ENCODE measurements at places on chromosomes 4 and X. TPM values are rescaled to one million over a fixed set of nuclear protein-coding genes. Genes with fewer than 3 reads are reported as not detected.

The SPP1 gene
- polyA plus RNA-seq, result 1.4 TPM

The CSAG3 gene
- not detected for polyA plus RNA-seq

The SPIN4 gene
- polyA plus RNA-seq, result 4.4 TPM

The NPNT gene
- 0.46 TPM for polyA plus RNA-seq

The USP17L27 gene
- polyA plus RNA-seq, result not detected

The IBSP gene
- not detected for polyA plus RNA-seq

The CLGN gene
- polyA plus RNA-seq, result not detected

The ARHGAP36 gene
- not detected for polyA plus RNA-seq

The NSG1 gene
- 68.6 TPM for polyA plus RNA-seq

The ZDHHC15 gene
- not detected for polyA plus RNA-seq

The SHOX gene
- polyA plus RNA-seq, result not detected

The ADGRA3 gene
- polyA plus RNA-seq, result 35.1 TPM

The DIPK2B gene
- polyA plus RNA-seq, result not detected

The PRIMPOL gene
- polyA plus RNA-seq, result 9.1 TPM

The ADRA2C gene
- 0.33 TPM for polyA plus RNA-seq

The TMSB15B gene
- polyA plus RNA-seq, result 6.1 TPM

The MAML3 gene
- polyA plus RNA-seq, result 0.34 TPM

The GPR50 gene
- not detected for polyA plus RNA-seq

The NAA11 gene
- polyA plus RNA-seq, result not detected

The RTL9 gene
- 0.14 TPM for polyA plus RNA-seq

The CT45A2 gene
- polyA plus RNA-seq, result not detected

The DLG3 gene
- polyA plus RNA-seq, result 5.9 TPM

The KIAA1210 gene
- not detected for polyA plus RNA-seq

Measured in keratinocyte (primary cell).